Fibroblast of skin of right biceps (primary cell): ENCODE measurements at places on chromosomes 2 and 18.

DNA sequence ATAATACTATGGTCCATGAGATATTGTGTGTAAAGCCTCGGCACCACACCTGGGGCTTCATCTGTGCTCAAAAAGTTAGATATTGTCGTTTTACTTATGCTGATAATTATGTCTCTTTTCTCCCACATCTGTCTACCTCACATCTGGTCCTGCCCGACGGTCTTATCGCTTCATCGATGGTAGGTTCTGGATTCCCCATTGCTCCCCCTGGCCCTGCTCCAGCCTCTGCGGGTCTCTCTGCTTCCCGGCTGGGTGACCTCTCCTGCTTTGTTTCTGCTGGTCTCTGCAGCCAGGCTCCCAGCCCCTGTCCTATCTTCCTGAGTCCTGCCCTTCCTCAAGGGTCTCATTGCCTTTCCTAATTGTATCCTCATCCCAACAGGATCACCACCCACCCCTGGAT lies 294.2 kb downstream of the NDUFA10 start:
- no peak for DNase-seq

DNA sequence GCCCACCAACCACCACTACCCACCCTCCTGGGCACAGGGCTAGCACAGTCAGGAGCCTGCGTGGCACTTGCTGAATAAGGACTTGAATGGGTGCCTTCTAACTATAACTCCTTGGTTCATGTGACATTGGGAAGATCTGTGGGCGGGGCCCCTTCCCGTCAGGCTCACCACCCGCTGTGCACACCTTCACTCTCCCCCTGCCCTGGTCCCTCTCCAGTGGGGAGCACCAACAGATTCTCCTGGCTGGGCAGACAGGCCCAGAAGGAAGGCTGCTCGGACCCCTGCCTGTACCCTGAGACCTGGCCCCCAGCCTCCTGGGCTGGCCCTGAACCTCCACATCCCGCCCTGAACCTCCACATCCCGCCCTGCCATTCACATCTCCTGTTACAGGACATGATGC lies 33.4 kb upstream of the POMC start:
- no peak for DNase-seq

GRCh38 chr2:68970566-68971265 lies 3.7 kb upstream of the GKN1 start:
- peak; percentile 44 for DNase-seq

DNA sequence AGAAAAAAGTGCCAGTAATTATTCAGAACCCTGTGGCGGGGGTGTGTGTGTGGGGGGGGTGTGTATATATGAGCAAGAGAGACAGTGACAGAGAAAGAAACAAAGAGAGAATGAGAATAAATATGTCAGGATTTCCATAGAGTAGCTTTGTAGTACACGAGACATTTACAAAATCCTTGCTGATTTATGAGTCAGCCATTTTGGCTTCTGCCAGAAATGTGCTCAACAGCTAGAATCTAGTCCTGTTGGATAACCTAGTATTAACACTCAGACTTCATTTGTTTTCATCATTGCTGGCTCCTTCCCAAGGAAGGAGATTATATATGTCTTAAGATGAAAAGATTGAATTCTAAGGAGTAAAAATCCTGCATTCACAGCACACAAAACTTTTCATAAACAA lies 140.5 kb upstream of the HNRNPA3 start:
- peak; percentile 64 for DNase-seq

DNA sequence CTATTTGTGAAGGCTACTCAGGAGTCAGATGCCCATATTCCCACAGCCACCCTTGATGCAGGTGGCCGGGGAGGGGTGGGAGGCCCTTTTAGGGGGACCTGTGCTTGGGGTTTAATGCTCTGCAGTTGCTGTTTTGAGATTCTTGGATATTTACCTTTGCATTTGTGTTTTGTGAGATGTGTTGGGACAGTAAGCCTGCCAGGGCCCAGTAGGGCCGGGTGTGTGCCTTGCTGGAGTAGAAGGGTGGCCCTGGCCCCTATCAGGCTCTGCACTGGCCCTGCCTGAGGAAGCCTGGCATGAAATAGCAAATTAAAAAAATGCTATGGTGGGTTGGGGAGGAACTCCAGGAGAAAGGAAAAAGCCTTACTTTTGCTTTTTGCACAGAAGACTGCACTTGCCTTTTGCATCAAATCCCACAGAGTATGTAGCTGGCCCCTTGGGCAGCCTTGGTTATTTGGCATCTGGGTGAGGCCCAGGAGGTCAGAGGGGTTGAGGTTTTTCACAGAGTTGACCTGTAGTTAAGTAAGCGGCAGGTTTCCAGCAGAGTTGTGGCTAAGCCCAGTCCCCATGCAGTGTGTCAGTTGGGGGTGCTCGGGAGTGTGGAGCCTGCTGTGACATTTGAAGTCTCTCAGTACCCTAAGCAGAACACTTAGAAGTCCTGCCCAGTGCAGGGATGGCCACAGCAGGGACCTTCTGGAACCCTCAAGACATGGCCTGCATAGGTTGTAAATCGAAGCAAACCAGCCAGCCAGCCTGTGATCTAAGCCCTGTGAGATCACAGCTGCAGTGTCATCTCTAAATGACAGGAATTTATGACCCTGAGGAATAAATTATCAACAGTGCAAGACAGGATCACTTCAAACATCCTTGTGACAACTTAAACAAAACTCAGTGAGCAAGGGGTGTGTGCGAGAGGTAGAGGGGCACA lies 68.8 kb downstream of the SH3RF3 start:
- no peak for DNase-seq

DNA sequence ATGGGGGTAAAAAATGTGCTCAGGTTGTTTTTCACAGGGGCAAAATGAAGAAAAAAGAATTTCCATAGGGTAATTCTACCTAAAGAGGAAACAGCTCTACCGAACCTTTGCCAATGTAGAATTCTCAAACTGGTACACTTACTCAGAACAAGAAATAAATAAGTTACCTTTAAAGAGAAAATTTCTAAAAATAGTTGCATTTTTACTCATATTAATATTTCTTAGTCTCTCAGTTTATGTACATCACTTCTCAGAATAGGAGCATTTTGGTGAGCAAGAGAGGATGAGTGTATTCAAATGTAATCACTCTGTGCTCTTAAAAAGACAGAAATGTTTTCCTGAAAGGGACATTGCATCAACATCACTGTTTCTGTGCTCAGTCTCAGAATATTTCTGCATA lies 574.7 kb upstream of the SLC8A1 start:
- DNase-seq, result no peak

DNA sequence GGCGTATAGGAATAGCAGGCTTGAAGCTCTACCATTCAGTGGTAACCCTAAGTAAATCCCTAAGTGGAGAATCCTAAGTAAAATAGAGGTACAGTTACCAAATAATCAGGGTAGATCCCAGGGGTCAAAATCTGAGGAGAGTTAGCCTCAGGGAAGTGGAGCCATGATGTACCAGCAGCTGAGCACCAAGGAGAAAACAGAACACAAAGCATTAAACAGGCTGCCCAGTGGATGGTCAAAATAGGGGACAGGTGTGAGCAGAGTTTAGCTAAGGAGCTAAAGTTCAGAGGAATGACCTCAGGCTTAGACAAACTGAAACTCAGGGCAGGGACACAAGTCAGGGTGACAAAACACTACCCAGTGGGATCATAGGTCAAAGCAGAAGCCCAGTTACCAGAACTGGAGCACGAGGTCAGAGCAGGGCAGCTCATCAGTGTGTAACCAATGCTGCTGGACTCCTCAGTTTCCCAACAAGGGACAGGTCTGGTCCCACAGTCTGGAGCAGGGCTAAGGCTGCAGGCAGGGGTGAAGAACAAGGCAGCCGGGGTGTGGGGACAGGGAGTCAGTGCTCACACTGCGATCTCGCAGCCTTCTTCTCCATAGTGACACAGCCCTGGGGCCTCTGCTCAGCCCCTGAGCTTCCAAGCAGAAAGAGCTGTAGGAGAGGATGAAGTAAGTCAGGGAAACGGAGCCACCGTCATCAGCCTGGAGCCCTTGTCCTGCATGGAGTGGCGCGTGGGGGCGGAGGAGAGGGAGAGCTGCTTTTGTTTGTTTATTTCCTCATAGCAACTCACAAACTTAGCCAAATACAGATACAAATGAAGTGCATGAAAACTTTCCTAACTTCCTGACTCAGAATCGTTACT lies 264.0 kb downstream of the MREG start:
- peak; percentile 60 for DNase-seq

DNA sequence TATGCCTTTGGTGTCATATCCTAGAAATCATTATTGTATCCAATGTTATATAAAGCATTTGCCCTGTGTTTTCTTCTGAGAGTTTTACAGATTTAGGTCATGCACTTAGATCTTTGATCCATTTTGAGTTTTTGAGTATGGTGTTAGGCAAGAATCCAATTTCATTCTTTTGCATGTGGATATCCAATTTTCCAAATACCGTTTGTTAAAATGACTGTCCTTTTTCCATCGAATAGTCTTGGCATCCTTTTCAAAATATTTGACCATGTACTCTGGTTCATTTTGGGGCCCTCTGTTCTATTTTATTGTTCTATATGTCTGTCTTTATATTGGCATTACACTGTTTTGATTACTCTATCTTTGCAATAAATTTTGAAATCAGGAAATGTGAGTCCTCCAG lies 23.8 kb upstream of the KCNJ13 start:
- no peak for DNase-seq

DNA sequence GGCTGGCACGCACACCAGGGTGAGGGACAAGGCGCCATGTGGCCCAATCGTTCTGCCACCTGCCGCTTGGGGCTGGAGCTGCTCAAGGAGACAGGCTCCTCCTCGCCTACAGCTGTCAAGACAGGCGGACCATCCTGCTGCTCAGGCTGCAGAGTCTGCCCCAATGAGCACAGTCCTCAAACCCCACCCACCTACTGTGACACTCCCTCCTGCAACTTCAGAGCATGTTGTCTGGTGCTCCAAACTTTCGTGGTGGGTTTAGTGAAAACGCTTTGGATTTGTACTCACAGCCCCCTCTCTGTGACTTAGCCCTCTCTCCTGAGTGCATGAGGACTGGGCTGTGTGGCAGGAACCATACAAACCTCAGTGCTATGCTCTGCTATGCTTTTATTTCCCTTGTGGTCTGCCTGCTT lies 23.2 kb upstream of the SLC35F6 start:
- DNase-seq, result peak; percentile 19

DNA sequence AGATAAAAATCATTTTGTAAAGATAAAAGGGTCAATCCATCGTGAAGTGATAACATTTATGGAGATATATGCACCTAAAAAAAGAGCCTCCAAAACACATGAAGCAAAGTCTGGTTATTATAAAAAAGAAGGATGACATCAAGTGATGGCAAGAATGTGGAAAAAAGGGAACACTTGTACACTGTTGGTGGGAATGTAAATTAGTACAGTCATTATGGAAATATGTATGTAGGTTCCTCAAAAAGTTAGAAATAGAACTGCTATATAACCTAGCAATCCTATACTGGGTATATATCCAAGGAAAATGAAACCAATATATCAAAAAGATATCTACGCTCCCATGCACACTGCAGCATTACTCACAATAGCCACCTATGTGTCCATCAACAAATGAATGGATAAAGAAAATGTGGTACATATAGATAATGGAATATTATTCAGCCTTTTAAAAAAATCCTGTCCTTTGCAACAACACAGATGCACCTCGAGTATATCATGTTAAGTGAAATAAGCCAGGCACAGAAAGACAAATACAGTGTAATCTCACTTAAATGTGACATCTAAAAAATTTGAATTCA lies 28.9 kb downstream of the ABCB11 start:
- DNase-seq, result no peak

- DNase-seq, result peak; percentile 59
These were observed 143.6 kb upstream of the MAP3K20 start for GRCh38 chr2:172931918-172932520.

DNA sequence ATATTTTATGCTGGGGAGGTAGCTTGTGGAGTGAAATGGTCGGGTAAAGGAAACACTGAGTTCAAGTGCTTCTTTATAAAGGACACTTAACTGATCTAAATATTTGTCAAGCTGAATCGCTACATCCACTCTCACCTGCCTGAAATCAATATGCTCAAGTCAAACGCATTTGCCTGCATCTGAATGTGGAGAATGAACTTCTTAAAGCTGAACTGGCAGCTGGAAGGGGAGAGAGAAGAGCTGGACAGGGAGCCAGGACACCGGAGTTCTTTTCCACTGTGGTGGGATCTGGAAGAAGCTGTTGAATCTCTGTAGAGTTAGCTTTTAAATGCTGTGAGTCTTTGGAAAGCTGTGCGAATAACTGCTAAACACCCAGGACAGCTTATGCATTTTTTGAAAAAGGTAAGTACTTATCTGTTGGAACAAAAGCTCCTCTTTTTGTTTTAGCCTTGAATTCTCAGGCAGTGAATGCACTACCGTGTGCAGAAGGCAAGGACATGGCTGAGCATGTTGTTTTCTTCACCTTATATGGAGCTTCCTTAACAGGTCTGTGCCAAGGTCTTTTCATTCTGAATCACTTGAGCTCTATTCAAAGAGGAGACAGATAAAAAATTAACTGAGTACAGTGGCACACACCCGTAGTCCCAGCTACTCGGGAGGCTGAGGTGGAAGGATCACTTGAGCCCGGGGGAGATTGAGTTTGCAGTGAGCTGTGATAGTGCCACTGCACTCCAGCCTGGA lies 74.2 kb upstream of the KLF7 start:
- DNase-seq, result peak; percentile 83

GRCh38 chr2:61920548-61920947 lies 15.1 kb downstream of the COMMD1 start:
- no peak for DNase-seq

DNA sequence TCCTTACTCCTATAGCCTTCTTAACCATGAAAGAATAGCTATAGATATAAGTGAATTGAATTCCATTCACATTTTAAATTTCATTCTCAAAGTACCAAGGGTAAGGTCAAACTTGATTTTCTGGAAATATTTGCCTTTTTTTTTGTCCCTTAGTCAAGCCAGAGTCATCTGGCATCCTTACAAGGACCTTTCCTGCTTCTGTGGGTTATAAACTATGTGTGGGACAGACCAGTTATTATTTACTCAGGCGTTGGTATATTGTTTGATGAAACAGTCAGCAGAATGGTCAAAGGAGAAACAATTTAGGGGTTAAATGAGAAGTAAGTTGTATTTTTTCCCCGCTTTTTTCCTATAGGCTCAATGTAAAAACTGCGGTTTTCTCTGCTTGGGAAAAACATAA lies 1103.2 kb upstream of the ZEB2 start:
- DNase-seq, result peak; percentile 79

GRCh38 chr2:136322428-136322827 lies 204.5 kb upstream of the CXCR4 start:
- no peak for DNase-seq

- DNase-seq, result no peak
These were observed 281.2 kb upstream of the PARD3B start for GRCh38 chr2:204264085-204264553.

- no peak for DNase-seq
These were observed 98.5 kb upstream of the LRRTM1 start for GRCh38 chr2:80403081-80403480.

- DNase-seq, result no peak
These were observed 250.3 kb downstream of the NRXN1 start for GRCh38 chr2:50781646-50782045.

GRCh38 chr2:227576110-227576509 lies 22.6 kb upstream of the SCYGR2 start:
- no peak for DNase-seq

GRCh38 chr2:232126301-232127099 lies 165.0 kb downstream of the DIS3L2 start:
- DNase-seq, result no peak
